ENCODE measurements at places on chromosomes 11 and 22.

DNA sequence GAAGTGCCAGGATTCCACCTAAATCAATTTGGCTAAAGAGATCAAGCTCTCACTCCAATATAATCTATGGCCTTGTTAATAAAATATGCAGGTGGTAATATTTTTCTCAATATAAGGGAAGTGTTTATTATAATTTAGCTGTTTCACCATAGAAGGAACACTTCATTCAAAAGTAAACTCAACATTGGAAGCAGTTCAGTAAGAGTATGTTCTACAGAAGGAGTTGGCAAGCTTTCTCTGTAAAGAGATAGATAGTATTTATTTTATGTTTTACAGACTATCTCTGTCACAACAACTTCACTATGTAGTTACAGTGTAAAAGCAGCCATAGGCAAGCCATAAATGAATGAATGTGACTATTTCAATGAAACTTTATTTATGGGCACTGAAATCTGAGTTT, 313.6 kb upstream of the ANO3 start:
- no peak for DNase-seq

DNA sequence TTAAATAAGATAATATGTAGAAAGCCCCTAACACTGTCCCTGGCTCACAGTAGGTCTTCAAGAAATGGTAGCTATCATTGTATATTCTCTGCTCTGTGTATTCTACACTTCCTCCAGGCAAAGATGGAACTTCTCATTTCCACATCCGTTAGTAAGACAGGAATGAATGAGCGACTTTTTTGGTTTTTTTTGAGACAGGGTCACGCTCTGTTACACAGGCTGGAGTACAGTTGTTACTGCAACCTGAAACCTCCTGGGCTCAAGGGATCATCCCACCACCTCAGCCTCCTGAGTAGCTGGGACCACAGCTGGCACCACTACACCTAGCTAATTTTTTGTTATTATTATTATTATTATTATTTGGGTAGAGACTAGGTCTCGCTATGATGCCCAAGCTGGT, 2.3 kb upstream of the CLPB start:
- DNase-seq, result no peak

GRCh38 chr22:38087855-38088254, 3.9 kb upstream of the SLC16A8 start:
- no peak for DNase-seq

GRCh38 chr11:19552161-19552560, 160.5 kb upstream of the NAV2 start:
- no peak for DNase-seq

- no peak for DNase-seq
Observed at GRCh38 chr11:58573451-58574104, 2.1 kb downstream of the LPXN start.

DNA sequence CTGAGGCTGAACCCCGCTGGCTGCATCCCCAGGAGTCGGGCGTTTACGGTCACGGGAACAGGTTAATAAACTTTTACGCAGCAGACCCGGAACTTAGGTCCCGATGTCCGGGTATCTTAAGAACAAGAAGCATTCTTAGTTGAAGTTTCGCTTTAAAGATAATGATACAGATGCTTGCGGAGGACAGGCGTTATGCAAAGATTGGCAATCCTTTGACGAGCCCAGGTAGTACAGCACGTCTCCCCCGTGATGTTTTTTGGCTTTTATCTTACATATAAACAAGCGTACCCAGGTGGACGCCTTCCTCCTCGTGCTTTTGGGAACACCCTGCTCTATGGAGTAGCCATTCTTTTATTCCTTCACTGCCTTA, 871 bp upstream of the TOLLIP start:
- DNase-seq, result no peak

DNA sequence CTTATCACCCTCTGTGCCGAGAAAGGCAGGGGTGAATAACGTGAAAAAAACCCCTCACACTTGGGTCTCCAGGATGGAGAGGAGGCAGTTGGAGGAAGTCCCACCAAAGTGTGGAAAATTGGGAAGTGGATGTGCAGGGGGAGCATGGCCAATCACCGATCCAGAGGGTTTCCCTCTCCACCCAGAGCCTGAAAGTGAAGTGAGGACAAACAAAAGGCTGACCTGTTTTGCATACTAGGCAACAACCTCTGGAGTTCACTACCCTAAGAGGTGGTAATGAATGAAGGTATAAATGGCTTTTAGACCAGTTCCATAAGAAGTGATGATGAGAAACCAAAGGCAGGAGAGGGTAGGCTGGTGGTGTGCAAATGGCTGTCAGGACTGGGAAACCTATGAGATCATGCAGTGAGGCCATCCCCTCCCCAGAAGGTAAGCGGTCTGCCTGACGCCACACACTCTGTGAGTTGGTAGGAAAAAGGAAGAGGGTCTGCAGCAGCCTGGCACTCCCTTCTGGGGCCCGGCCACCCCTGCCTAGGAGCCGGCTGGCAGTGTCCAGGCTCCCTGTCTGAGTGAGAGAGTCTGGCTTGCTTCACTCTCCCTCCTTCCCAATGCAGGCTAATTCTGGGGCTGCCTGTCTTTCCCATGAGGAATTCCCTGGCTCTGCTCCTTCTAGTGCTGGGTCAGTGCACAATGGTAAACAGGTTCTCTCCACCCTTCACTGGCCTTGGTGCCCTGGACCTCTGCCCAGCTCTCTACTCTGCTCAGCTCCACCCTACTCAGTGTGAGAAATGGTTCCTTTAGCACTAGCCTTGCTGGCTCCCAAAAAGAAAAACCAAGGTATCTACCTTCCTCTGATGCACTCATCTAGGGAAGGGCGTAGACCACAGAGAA, 15.6 kb downstream of the TBC1D10A start:
- no peak for DNase-seq

DNA sequence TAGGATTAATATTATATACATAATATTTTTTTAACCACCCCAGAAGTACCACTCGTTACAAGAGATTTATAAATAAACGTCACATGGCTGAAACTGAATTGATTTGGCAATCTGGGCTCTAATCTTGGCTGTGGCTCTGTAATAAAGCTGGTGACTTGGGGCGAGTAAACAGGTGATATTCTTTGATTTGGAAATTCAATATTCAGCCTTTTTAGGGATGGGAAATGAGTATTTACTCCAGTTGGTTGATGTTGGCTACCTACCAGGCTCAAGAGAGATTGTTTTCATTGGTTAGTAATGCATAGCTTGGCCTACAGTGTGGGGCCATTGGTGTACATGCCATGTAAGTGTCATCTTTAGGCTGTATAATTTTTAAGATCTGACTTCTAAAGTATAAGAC, 117.7 kb upstream of the SORL1-AS1 start:
- DNase-seq, result no peak

GRCh38 chr11:10026514-10026913, 267.5 kb downstream of the SBF2 start:
- no peak for DNase-seq

- no peak for DNase-seq
Observed at GRCh38 chr11:87301785-87302540, 264.2 kb downstream of the TMEM135 start.

- no peak for DNase-seq
Observed at GRCh38 chr11:69232821-69233743, 60.9 kb upstream of the MYEOV start.

- no peak for DNase-seq
Observed at GRCh38 chr11:46390331-46391171, 1.0 kb downstream of the CHRM4 start.

DNA sequence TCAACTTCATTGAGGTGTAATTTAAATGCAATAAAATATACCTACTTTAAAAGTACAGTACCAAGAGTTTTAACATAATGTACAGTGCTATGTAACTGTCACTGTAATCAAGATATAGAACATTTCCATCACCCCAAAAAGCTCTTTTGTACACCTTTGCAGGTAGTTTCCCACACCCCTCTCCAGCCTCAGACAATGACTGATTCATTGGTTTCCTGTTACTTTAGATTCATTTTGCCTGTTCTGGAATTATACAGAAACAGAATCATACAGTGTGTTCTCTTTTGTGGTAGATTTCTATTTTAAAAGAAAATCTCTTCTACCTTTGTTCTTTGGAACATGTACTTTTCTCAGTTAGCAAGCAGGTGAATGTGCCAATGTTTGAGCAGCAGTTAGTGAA, 38.2 kb downstream of the SHISA8 start:
- no peak for DNase-seq

GRCh38 chr11:117818041-117818873, 6.3 kb downstream of the FXYD2 start:
- DNase-seq, result no peak

- DNase-seq, result no peak
Observed at GRCh38 chr11:47589584-47589976, 3.1 kb downstream of the FAM180B start.

DNA sequence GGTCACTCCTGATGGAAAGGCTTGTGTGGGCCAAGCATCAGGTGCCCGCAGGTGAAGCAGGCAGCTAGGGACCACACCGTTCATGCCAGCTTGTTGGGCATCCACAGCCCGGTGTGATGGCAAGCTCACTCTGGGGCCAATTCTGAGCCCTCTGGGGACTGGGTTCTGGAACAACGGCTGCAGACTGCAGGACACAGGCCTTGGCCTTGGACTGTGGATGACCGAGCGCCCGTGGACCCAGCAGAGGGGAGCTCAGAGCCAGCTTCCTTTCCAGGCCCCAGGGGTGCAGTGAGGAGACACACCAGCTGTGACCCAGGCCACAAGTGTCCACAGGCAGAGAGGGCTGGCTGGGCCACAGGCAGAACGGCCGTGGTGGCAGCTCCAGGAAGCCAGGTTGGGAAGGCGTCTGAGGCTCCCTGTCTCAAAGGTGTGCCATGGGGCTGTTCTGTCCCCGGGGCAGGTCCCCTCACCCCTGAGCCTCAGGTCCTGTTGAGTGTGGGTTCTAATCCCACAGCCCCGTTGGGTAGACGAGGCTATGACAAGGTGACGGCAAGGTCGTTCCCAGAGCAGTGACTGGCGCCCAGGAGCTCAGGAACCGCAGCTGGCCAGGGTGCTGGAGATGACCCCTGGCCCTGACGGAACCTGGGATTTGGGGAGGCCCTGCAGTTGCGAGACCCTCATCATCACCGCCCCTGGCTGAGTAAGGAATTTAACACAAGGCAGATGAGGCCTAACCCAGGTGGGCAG, 1079.4 kb downstream of the BRD1 start:
- DNase-seq, result no peak

- no peak for DNase-seq
Observed at GRCh38 chr11:107785401-107785800, 73.2 kb downstream of the SLC35F2 start.

All from stimulated activated CD4-positive, alpha-beta T cell treated with anti-CD3 and anti-CD28 coated beads, Interleukin-15, amount 100 ng/mL, for 1 hour (primary cell).